Keratinocyte (primary cell): ENCODE measurements at places on chromosomes 5 and 9.

- DNase-seq = no peak
Observed at GRCh38 chr9:31103836-31104235, 1280.6 kb upstream of the ACO1 start.

GRCh38 chr5:157088342-157088990 lies 20.4 kb downstream of the HAVCR2 start:
- DNase-seq = no peak

GRCh38 chr9:14096258-14096922 lies 217.6 kb downstream of the NFIB start:
- DNase-seq = no peak

- DNase-seq = no peak
Observed at GRCh38 chr5:141354900-141355469, at the start of gene PCDHGA4. Gene PCDHGA4 (plus strand): TSS chr5:141355021. CDS start chr5:141355108, 87 bp downstream.
